Hypothalamus (tissue), 51 donors: ENCODE measurements at places on chromosomes 1 and 21.

GRCh38 chr1:203682473-203683383 lies 56.1 kb downstream of the ATP2B4 start:
- DNase-seq: no peak

- no peak for DNase-seq
Observed at GRCh38 chr1:158153746-158154444, 26.8 kb upstream of the CD1D start.

DNA sequence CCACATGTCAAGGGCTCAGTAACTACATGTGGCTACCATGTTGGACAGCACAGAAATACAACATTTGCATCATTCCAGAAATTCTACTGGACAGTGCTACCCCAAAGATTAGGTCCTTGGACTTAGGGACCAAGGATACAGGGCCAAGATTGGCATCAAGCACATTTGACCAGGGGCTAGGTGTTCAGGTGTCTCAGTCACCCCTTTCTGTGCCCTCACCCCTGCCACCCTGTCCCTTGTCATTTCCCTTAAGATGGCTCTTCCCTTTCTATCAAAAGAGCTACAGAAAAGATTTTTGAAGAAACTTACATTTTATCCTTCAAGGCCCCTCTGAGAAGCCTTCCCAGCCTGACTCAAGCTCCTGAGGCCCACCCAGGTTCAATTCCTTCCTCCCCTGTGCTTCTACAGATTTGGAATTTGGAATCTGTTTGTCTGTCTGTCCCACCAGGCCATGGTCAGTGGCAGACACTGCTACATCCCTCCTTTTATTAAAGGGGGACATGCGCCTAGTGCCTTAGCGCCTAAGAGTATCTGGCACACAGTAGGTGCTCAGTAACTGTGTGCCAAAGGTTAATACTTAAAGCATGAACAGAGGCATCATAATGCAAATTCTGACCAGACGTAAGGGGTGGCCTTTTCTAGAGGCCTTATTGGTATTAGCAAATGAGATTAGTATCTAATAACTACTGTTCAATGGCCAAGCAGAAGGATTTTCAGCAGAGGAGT lies 21.4 kb downstream of the CSF1 start:
- no peak for DNase-seq

- no peak for DNase-seq
Observed at GRCh38 chr1:159953536-159954515, at the start of gene SLAMF9. Gene SLAMF9, minus strand, starts transcription at chr1:159954237. Its CDS starts 100 bp downstream, at chr1:159954137.

DNA sequence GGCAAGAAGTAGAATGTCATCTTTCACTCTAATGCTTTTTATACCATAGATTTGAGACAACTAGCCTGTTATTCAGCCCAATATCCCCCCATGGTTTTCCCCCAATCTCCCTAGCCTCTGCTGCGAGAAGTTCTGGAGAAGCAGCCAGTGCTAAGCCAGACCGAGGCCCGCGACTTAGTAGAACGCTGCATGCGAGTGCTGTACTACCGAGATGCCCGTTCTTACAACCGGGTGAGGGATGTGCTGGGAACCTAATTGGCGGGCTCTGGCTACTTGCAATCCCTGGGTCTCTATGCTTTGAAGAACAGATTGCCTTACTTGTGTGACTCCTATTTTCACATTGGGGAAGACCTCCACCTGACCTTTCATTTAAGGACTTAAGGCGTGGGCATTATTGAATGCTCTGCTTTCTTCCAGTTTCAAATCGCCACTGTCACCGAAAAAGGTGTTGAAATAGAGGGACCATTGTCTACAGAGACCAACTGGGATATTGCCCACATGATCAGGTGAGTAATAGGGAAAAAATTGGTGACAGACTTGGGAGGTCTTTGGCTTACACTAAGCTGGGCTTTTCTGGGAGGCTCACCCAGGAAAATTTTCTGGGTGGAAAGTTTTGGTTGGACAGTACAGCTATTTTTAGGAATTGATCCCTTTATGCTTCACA lies 1.9 kb downstream of the PSMB4 start:
- DNase-seq: no peak

GRCh38 chr1:173415905-173416450 lies 61.2 kb upstream of the PRDX6 start:
- no peak for DNase-seq

DNA sequence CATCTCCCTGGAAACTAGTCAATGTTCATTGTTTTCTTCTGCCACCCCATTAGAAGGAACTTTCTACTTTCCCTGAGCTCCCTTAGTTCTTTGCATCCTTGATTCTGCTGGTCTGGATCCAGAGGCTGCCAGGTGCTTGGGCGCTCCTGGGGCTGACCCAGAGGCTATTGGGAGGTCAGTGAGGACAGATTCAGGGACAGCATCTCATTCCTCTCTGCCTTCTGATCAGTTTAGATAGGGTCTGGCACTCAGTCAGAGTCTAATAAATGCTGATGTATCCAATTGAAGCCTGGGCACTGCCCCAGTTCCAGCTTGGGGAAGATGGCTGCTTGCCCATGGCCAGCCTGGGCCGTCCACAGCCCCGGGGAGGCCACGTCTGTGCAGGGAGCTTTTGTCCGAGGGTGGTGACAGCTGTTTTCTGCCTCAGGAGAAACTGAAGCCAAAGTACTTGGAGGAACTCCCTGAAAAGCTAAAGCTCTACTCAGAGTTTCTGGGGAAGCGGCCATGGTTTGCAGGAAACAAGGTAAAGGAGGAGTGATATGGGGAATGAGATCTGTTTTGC lies 2.3 kb downstream of the GSTM1 start:
- no peak for DNase-seq

- DNase-seq: no peak
Observed at GRCh38 chr21:46229133-46229922, 754 bp upstream of the LSS start.

GRCh38 chr1:36858553-36858952 lies 175.8 kb downstream of the GRIK3 start:
- DNase-seq: no peak
